Stimulated activated CD4-positive, alpha-beta T cell treated with anti-CD3 and anti-CD28 coated beads, TNF-alpha, amount 100 ng/mL, for 48 hours (primary cell): ENCODE measurements at places on chromosomes 16 and 17.

DNA sequence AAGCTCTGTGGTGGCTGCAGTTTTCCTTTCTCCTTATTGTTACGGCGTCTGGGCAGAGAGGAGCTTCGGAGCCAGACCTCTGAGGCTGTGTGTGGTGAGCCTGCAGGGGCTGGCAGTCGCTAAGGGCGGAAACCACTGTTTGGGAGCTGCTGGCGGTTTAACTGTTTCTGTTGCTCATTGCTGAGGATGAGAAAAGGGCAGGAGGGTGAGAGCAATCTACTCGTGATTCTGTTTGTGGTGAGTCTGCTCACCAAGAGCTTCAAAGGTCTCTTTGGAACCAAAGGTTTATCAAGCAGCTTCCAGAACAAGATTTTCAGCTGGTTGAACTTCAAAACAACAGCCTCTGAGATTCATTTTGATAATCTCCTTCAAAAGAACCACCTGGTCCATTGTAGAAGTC is 143.9 kb downstream of the ANKFN1 start:
- DNase-seq, result no peak

DNA sequence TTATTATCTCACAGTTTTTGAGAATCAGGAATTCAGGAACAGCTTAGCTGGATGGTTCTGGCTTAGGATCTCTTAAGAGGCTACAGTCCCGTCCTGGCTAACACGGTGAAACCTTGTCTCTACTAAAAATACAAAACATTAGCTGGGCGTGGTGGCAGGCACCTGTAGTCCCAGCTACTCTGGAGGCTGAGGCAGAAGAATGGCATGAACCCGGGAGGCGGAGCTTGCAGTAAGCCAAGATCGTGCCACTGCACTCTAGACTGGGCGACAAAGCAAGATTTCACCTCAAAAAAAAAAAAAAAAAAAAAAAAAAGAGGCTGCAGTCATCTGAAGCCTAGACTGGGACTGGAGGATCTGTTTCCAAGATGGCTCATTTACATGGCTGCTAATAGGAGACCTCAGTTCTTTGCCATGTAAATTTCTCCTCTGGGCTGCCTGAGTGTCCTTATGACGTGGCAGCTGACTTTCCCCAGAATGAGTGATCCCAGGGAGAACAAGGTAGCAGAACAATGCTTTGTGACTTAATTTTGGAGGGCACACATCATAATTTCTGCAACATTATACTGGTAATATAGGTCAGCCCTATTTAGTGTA is 95.8 kb upstream of the CORO6 start:
- DNase-seq, result no peak

DNA sequence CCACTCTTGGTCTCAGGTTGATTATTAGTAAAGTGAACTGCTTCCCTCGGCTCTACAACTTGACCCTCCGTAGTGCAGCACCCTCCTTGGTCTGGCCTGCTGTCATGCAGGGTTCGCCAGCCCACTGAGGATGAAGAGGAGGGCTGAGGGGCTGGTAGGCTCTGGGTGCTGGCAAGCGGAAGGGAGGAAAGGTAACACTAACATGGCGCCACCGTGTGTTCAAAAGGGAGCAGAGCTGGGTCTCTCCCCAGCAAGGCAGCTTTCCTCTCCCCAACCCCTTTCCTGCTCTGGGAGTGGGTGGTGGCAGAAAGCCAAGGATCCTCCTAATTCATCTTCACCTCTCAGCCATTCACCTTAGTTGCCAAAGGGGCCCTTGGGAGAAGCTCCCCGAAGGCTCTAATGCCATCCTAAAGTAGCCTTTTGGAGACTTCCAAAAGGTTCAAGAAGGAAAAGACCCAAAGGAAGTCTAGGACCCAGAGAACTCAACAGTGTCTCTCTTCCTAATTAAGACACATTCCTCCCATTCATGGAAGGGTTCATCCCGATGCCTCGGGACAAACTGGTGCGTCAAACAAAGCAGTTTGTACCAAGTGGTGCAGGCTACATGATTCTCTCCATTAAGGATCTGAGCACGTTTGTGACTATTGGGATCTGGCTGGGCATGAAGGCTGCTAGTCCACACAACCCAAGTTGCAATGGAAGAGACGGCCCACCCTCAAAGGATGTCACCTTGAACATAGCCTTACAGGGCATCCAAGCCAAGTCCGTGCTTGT is 90.8 kb upstream of the TOB1 start:
- DNase-seq, result peak; percentile 36

DNA sequence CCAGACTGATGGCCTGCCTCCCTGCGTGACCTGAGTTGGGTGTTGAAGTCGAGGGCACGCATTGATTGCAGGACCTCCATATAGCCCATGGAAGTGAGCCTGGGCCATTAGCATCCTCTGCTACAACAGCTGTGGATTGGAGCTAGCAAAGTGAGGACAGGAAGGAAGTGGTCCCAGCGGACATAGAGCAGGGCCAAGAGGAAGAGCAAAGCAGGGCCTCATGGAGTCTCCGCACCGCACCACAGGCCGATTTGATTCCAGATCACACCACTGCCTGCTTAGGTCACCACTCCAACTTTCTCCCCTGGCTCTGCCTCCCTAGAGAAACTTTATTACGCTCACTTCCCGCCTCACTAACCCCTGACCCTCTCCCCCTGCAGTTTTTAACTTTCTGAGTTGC is 10.7 kb upstream of the UBTF start:
- no peak for DNase-seq

DNA sequence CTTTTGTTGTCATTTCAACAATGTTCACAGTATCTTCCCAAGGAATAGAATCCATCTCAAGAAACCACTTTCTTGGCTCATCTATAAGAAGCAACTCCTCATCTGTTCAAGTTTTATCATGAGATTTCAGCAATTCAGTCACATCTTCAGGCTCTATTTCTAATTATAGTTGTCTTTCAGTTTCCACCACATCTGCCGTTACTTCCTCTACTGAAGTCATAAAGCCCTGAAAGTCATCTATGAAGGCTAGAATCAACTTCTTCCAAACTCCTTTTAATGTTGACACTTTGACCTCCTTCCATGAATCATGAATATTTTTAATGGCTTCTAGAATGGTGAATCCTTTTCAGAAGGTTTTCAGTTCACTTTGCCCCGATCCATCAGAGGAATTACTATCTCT is 102.1 kb downstream of the CDH13 start:
- no peak for DNase-seq

DNA sequence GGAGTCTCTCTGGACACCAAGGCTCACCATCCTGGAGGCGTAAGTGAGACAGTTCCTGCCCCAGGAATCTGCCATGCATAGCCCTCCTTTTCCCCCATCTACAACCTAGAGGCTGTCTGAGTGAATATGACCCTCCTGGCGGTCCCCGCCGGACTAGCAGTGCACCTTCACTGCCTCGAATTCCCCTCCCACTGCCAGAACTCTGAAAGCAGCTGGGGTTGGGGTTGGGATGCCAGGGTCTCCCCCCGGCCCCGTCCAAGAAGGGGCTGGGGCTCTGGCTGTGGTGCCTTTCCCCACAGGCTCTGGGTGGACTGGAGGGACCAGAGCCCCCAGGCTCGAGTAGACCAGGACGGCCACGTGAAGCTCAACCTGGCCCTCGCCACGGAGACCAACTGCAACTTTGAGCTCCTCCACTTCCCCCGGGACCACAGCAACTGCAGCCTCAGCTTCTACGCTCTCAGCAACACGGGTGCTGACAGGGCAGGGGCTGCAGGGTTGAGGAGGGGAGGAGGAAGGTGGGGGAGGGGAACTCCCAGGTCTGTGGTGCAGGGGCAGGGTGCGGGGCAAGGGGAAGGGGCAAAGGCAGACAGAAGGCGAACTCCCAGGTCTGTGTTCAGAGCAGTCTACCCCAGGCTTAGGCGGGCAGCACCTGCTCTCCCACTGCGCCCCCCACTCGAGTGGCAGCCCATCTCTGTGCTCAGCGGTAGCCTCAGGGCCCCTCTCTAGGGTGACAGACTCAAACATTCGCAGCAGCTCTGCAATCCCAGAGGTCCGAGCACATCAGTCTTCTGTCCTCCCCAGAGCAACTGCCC is 1.2 kb downstream of the ZACN start:
- no peak for DNase-seq

GRCh38 chr16:87076950-87077749 is 240.0 kb downstream of the C16orf95 start:
- peak; percentile 27 for DNase-seq

- no peak for DNase-seq
Observed at GRCh38 chr17:47210105-47210504, 957 bp downstream of the MYL4 start.

DNA sequence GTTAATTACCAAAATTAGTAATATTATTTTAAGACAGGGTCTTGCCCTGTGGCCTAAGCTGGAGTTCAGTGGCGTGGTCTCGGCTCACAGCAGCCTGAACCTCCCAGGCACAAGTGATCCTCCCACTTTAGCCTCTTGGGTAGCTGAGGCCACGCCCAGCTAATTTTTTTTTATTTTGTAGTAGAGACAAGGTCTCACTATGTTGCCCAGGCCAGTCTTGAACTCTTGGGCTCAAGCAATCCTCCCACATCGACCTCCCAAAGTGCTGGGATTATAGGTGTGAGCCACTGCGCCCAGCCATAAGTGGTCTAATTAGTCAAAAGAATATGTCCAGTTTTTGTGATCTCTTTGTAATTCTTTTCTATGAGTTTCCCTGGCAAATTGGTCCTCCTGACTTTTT is 12.0 kb upstream of the CFDP1 start:
- DNase-seq, result no peak

GRCh38 chr17:6710317-6710716 is 2.9 kb downstream of the SLC13A5 start:
- no peak for DNase-seq

DNA sequence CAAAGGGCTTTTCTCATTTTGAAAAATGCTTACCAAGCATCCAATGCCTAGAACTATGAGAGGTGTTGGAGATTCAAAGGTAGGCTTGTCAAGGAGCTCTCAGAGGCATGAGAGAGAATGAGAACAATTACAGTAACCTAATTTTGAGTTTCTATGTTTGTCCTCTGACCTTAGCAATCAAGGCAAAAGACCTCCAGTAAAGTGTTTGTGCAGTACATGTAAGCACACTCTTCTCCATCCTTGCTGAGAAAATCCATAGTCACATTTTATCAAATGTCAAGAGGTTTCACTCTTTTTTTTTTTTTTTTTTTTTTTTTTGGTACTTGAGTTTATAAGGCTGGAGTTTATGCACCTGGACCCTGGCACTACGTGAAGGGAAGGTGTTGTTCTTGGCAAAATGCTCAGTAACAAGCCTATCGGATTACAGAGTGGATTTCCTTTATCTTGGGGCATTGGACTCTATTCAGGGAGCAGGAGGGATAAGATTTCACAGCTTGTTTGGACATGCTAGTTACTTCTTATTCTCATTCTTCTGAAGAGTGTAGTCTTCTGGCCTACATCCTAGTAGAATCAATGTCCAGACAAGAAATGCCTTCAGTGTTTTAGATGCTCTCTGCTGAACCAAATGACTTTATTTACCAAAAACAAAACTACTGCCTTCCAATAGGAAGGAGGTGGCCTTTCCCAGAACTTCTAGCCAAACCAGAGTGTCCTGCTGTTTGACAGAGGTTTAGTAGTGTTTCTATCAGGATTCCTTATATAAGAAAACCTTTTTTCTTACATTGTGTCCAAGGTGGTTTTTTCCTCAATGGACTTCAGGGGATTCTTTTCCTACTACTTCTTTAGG is 21.9 kb downstream of the KCNJ2 start:
- no peak for DNase-seq

DNA sequence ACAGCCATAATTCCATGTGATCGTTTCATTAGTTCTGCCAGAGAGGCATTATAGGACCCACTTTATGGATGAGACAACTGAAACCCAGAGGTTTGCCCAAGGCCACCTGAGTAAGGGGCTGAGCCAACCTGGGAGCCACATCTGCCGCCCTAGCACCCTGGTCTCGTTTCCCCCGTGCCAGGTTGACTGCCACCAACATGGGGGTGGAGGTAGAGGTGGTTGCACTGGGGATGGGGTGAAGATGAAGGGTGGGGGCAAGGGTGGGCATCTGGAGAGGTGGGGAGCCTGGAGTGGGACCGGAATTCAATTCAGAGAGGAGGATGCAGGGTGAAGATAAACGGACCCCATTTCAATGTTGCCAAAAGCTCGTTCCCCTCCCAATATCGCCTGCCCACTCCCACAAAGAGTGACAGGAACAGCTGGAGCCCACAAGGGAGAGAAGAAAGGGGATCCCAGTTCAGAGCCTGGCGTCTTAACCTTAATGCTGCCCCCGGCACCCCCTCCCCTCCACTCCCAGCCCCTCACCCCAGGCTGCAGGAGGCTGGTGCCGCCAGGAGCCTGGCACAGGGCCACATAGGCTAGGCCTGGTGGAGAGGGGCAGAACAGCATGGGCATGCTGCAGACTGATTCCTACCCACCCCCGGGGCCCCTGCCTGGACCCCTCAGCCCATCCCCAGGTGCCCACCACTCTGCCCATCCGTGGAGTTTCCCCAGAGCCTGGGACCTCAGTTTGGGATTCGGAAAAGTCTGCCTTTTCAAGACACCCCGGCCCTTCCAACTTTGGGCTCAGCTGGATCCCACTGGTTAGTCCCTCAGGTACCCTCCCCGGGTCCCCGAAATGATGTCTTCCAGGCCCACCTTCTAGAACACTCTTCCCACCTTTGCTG is 29.6 kb downstream of the NGFR start:
- DNase-seq, result no peak

DNA sequence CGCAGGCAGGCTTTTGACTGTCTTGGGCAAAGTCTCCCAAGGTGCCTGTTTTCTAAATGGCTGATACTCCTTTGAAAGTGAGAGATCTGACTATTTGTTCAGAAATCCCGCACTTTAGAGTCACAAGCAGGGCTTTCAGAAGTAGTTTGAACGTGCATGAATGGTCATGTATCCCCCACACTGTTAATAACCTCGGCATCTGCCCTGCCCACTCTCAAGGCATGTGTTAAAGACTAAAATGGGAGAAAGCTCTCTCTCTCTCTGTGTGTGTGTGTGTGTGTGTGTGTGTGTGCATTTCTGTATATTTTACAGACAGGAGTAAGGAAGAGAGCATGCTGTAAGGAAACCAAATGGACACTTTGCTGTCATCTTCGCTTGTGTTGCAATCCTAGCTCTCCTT is 163.7 kb downstream of the MAF start:
- DNase-seq, result no peak

DNA sequence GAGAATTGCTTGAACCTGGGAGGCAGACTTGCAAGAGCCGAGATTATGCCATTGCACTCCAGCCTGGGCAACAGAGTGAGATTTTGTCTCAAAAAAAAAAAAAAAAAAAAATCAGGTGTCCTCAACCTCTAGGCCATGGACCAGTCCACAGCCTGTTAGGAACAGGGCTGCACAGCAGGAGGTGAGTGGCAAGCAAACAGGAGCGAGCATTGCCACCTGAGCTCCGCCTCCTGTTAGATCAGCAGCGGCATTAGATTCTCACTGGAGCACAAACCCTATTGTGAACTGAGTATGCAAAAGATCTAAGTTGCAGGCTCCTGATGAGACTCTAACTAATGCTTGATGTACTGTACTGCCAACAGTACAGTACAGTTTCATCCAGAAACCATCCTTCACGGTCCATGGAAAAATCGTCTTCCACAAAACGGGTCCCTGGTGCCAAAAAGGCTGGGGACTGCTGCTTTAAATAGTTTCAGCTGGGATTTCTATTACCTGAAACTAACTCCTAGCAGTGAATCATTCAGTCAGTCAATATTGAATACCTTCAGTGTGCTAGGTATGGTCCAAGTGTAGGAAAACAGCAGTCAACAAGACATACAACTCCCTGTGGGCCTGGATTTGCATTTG is 56.3 kb upstream of the DHX40 start:
- no peak for DNase-seq
